ENCODE measurements at places on chromosomes 2 and 18.
A peak's percentile ranks its signal among the peaks of the same experiment; 100 is the strongest.

- DNase-seq: no peak
- no peaks in the 10 kb centered on the region for H3K27me3 ChIP-seq
- no peak overlapping the region for H3K27ac ChIP-seq
- no peaks in the 10 kb centered on the region for H3K36me3 ChIP-seq
- H3K4me3 ChIP-seq: no peak overlapping the region
These were observed 14.8 kb downstream of the MBD2 start for GRCh38 chr18:54209471-54210180.

GRCh38 chr2:43837831-43838559 is 644 bp downstream of the ABCG5 start:
- no peaks in the 10 kb centered on the region for H3K4me1 ChIP-seq
- no peak for DNase-seq
- H3K27me3 ChIP-seq: no peaks in the 10 kb centered on the region
- H3K4me3 ChIP-seq: no peak overlapping the region

- DNase-seq: no peak
- no peak overlapping the region for H3K4me3 ChIP-seq
- no peak overlapping the region for H3K27ac ChIP-seq
These were observed 3.7 kb upstream of the ASIC4 start for GRCh38 chr2:219510512-219511135.

DNA sequence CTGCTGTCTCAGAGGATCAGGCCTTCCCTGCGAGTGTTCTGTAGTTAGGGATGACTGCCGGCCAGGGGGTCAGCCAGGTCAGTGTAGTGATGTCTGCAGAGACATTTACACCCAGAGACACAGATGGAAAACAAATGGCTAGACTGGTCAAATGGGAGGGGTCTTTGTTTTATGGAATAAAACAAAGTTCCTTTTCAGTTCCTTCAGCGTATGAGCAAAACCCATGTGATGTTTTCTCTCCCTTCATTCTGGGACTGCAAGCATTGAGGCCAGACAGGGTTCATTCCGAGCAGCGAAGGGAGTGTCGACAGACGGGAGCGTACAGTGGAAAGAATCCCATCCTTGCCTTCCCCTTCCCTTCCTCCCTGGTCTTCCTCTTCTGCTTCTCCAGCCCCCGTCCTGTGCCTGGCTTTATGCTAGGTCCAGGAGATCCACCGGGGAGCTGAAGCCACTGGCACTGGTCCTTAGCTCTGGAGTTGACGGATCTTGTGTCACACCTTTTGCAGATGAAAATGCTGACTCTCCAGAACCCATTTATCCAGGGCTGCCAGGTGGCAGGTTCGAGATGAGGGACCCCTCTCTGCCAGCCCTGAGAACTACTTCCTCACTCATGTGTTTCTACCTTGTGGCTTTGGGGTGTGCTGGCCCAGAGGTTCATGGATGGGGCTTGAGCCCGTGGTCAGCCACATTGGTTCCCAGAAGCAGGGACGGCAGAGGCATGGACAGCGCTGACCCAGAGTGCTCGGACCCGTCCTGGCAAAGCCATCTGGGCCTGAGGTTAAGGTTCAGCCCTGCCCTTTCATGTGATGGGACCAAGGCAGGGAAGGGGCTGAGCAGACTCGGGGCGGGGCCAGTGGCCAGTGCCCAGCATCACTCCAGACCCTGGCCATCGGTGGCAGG is 24.2 kb downstream of the ITGB1BP1 start:
- H3K4me3 ChIP-seq: no peak overlapping the region
- H3K36me3 ChIP-seq: peaks cover 73% of the 10 kb centered on the region
- H3K27ac ChIP-seq: peak overlapping the region; percentile 21
- DNase-seq: peak; percentile 48
- H3K27me3 ChIP-seq: no peaks in the 10 kb centered on the region
- no peaks in the 10 kb centered on the region for H3K4me1 ChIP-seq

DNA sequence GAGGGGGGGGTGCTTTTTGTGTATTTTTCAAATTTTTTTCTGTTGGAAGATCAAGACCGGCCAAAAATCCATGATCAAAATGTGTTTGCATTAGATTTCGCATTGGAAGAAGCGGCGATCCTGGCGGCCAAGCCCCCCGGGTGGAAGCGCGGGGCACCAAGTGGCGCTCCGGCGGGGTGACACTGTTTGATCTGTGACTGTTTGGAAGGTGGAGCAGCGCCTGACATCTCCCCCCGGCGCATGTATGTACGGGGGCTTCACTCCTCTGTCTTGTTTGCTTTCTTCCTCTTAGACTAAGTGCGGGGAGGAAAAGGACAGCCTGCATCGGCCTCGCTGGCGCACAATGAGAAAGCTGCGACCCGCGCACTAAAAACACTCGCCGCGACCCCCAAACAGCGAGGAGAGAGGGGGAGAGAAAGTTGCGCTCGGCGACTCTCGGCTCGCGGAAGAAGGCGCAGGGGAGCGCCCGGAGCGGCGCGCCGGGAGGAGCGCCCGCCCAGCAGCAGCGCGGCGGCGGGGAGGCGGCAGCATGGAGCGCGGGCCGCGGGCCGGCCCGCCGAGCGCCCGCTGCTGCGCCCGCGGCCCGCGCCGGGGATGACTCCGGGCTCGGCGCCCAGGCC is 515 bp downstream of the TSHZ1 start:
- no peaks in the 10 kb centered on the region for H3K27me3 ChIP-seq
- no peak for DNase-seq
- peak overlapping the region; percentile 83 for H3K4me3 ChIP-seq
- peak overlapping the region; percentile 98 for H3K27ac ChIP-seq
- H3K4me1 ChIP-seq: peaks cover 42% of the 10 kb centered on the region

- peak overlapping the region; percentile 12 for H3K4me3 ChIP-seq
- H3K27ac ChIP-seq: peak overlapping the region; percentile 73
- H3K4me1 ChIP-seq: peaks cover 24% of the 10 kb centered on the region
- no peaks in the 10 kb centered on the region for H3K36me3 ChIP-seq
- peak; percentile 89 for DNase-seq
- no peaks in the 10 kb centered on the region for H3K27me3 ChIP-seq
These were observed 194.2 kb downstream of the INHBB start for GRCh38 chr2:120539937-120540718.

DNA sequence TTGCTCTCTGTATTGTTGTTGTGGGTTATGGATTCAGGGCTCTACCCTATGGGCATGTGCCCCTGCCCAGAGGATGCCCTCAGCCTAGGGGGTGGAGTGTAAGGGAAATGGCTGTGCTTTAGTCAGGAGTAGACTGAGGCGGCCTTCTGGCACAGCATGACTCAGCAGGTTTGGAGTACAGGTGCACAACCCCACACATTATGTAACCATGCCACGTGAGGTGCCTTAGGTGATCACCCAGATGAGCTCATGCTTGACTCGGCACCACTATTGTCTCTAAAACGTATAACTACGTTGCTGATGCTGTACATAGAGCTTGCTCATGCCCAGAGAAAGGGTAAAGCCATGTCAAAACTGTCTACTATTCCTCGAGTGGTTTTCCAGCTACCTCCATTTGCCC is 48.3 kb upstream of the ZC3H15 start:
- H3K36me3 ChIP-seq: no peaks in the 10 kb centered on the region
- H3K27me3 ChIP-seq: no peaks in the 10 kb centered on the region
- no peak for DNase-seq

GRCh38 chr2:142531377-142531776 is 346.1 kb upstream of the KYNU start:
- no peaks in the 10 kb centered on the region for H3K4me1 ChIP-seq
- no peak overlapping the region for H3K27ac ChIP-seq
- no peaks in the 10 kb centered on the region for H3K36me3 ChIP-seq
- no peaks in the 10 kb centered on the region for H3K27me3 ChIP-seq
- DNase-seq: no peak

- no peak overlapping the region for H3K4me3 ChIP-seq
- DNase-seq: no peak
- no peak overlapping the region for H3K27ac ChIP-seq
- no peaks in the 10 kb centered on the region for H3K4me1 ChIP-seq
- H3K27me3 ChIP-seq: no peaks in the 10 kb centered on the region
These were observed 118.8 kb upstream of the STK17B start for GRCh38 chr2:196290136-196290535.

- no peak for DNase-seq
- H3K36me3 ChIP-seq: peaks cover 56% of the 10 kb centered on the region
- no peak overlapping the region for H3K27ac ChIP-seq
- H3K4me3 ChIP-seq: no peak overlapping the region
- no peaks in the 10 kb centered on the region for H3K4me1 ChIP-seq
These were observed 62.5 kb downstream of the RPIA start for GRCh38 chr2:88753833-88754584.

- no peak overlapping the region for H3K4me3 ChIP-seq
- H3K36me3 ChIP-seq: no peaks in the 10 kb centered on the region
- H3K27me3 ChIP-seq: no peaks in the 10 kb centered on the region
These were observed 1319.3 kb upstream of the CDH2 start for GRCh38 chr18:29496152-29496680.

DNA sequence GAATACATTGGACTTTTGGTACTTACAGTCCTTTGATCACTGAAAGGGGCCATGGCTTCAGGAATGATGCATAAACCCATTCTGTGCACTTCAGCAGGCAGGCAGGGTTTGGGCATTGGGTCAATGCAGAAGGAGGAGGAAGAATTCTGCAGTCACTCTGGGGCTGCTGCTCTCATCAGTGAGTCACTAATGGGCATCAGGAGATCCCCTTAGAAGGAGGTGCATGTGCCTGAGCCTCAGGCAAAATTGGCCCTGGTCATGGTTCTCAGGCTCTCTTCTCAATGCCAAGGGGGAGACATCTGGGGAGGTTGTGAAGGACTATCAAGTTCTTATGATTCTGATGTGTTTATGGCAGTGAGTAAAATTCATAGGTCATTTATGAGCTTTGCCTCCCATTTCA is 52.0 kb upstream of the TNP1 start:
- H3K27me3 ChIP-seq: no peaks in the 10 kb centered on the region
- no peak for DNase-seq
- no peaks in the 10 kb centered on the region for H3K4me1 ChIP-seq
